Memory B cell (primary cell): ENCODE measurements at places on chromosomes 6 and 20.
A peak's percentile ranks its signal among the peaks of the same experiment; 100 is the strongest.

- no peak overlapping the region for H3K27ac ChIP-seq
- H3K36me3 ChIP-seq: peaks cover 13% of the 10 kb centered on the region
- H3K27me3 ChIP-seq: no peaks in the 10 kb centered on the region
- no peak for DNase-seq
- no peaks in the 10 kb centered on the region for H3K4me1 ChIP-seq
Measured at GRCh38 chr20:15976047-15976736, 597.1 kb downstream of the KIF16B start.

GRCh38 chr6:24054388-24054787, 71.6 kb upstream of the NRSN1 start:
- no peaks in the 10 kb centered on the region for H3K27me3 ChIP-seq
- H3K36me3 ChIP-seq: no peaks in the 10 kb centered on the region
- no peak for DNase-seq
- no peak overlapping the region for H3K27ac ChIP-seq
- H3K4me1 ChIP-seq: no peaks in the 10 kb centered on the region

GRCh38 chr20:19110881-19111460, 101.5 kb upstream of the SLC24A3 start:
- DNase-seq: no peak
- no peak overlapping the region for H3K27ac ChIP-seq
- no peak overlapping the region for H3K4me3 ChIP-seq
- H3K36me3 ChIP-seq: no peaks in the 10 kb centered on the region
- H3K27me3 ChIP-seq: no peaks in the 10 kb centered on the region

DNA sequence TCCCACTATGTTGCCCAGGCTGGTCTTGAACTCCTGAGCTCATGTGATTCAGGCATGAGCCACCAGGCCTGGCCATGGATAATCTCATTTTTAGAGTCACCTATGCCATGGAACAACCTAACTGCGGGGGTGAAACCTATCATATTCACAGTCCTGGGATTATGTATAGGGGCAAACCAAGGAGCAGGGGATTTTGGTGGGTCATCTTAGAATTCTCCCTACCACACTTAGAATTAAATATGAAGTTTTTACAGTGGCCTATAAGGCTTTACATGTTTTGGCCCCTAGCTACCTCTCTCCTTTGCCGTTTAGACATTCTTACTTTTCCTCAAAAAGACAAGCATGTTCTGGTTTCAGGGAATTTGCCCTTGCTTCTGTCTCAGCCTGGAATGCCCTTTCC, 20.6 kb upstream of the VEGFA start:
- H3K36me3 ChIP-seq: no peaks in the 10 kb centered on the region
- no peaks in the 10 kb centered on the region for H3K4me1 ChIP-seq
- no peak for DNase-seq
- H3K27ac ChIP-seq: no peak overlapping the region
- H3K27me3 ChIP-seq: peaks cover 13% of the 10 kb centered on the region

GRCh38 chr6:1631251-1631650, 21.5 kb downstream of the FOXC1 start:
- no peak for DNase-seq
- H3K36me3 ChIP-seq: peaks cover 14% of the 10 kb centered on the region
- no peaks in the 10 kb centered on the region for H3K4me1 ChIP-seq
- no peak overlapping the region for H3K4me3 ChIP-seq
- H3K27ac ChIP-seq: no peak overlapping the region

- no peak for DNase-seq
- peak overlapping the region; percentile 87 for H3K27ac ChIP-seq
- no peaks in the 10 kb centered on the region for H3K27me3 ChIP-seq
- H3K4me1 ChIP-seq: peaks cover 51% of the 10 kb centered on the region
Measured at GRCh38 chr6:53287336-53288225, 61.2 kb downstream of the ELOVL5 start.

DNA sequence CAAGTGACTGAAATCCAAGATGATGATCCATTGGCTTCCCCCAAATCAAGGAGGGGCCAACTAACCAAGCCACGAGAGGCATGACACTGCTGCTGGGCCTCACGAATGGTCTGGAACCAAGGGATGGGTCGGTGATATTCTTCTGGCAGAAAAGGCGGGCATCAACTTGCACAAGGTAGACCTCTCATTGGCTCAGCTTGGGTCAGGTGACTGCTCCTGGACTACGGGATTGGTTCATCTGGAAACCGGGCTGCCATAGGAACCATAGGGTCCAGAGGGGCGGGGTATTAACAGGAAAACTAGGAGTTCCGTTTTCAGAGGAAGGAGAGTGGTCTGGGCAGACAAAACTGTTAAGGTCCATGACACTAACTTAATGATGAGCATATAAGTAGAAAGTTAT, 100.9 kb downstream of the TFAP2C start:
- H3K4me1 ChIP-seq: no peaks in the 10 kb centered on the region
- no peak overlapping the region for H3K27ac ChIP-seq
- H3K36me3 ChIP-seq: no peaks in the 10 kb centered on the region
- H3K4me3 ChIP-seq: no peak overlapping the region
- no peak for DNase-seq
- H3K27me3 ChIP-seq: peaks cover 2% of the 10 kb centered on the region

GRCh38 chr20:58514321-58515232, 622 bp downstream of the APCDD1L start:
- H3K4me3 ChIP-seq: no peak overlapping the region
- DNase-seq: no peak
- no peaks in the 10 kb centered on the region for H3K36me3 ChIP-seq
- no peak overlapping the region for H3K27ac ChIP-seq
- H3K4me1 ChIP-seq: peaks cover 3% of the 10 kb centered on the region

- DNase-seq: no peak
- peaks cover 16% of the 10 kb centered on the region for H3K36me3 ChIP-seq
- H3K27me3 ChIP-seq: no peaks in the 10 kb centered on the region
- peak overlapping the region; percentile 54 for H3K27ac ChIP-seq
- peak overlapping the region; percentile 35 for H3K4me3 ChIP-seq
Measured at GRCh38 chr6:41051873-41052272, 1.1 kb upstream of the APOBEC2 start.

DNA sequence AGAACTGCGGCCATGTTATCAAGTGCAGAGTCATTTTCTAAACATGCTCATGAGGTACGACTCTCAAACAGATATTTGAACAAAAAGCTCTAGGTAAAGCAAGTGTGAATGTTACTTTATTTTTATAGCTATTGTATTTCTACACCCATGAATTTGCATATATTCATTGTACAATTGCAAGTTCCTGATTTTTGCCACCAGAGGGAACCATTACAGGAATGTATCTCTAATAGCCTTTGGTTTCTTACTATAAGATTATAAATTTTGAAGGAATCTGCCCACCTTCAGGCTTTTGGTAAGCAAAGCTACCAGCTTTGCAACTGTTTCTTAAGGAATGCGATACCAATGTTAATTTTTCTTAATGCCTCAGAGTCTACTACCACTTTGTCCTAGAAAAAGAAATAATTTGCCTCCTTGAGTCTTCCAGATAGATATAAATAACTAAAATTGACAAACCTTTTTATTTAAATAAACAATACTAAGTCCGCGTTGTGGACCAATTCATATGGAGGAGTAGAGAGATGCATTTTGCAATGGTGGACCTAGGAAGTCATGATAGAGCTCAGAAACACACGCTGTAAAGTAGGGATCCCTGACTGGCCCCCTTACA, 125.4 kb upstream of the SAMD5 start:
- peaks cover 20% of the 10 kb centered on the region for H3K36me3 ChIP-seq
- no peak overlapping the region for H3K27ac ChIP-seq
- H3K4me1 ChIP-seq: no peaks in the 10 kb centered on the region
- H3K4me3 ChIP-seq: no peak overlapping the region

DNA sequence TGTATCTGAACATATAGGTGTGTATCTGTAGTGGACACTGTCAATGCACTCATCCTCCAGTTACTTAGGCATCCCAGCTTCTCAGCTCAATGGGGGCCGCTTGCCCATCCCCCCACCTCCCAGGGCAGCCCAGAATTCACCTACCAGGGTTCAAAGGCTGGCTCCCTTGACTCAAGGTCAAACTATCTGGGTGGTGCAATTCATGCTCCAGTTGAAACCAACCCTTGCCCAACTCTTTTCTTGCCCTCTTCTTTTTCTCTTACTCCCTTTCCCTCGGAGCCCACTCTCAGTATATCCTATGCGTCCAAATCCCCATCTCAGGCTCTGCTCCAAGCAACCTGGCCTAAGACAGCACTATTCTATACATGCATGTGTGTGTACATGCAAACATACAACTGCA, 127.4 kb downstream of the BCAS1 start:
- H3K36me3 ChIP-seq: no peaks in the 10 kb centered on the region
- H3K27me3 ChIP-seq: no peaks in the 10 kb centered on the region
- H3K4me1 ChIP-seq: peaks cover 38% of the 10 kb centered on the region
- peak overlapping the region; percentile 93 for H3K27ac ChIP-seq
- no peak for DNase-seq

- no peaks in the 10 kb centered on the region for H3K4me1 ChIP-seq
- H3K4me3 ChIP-seq: no peak overlapping the region
- H3K36me3 ChIP-seq: no peaks in the 10 kb centered on the region
- DNase-seq: no peak
- no peaks in the 10 kb centered on the region for H3K27me3 ChIP-seq
Measured at GRCh38 chr6:22653980-22654610, 84.7 kb downstream of the HDGFL1 start.

DNA sequence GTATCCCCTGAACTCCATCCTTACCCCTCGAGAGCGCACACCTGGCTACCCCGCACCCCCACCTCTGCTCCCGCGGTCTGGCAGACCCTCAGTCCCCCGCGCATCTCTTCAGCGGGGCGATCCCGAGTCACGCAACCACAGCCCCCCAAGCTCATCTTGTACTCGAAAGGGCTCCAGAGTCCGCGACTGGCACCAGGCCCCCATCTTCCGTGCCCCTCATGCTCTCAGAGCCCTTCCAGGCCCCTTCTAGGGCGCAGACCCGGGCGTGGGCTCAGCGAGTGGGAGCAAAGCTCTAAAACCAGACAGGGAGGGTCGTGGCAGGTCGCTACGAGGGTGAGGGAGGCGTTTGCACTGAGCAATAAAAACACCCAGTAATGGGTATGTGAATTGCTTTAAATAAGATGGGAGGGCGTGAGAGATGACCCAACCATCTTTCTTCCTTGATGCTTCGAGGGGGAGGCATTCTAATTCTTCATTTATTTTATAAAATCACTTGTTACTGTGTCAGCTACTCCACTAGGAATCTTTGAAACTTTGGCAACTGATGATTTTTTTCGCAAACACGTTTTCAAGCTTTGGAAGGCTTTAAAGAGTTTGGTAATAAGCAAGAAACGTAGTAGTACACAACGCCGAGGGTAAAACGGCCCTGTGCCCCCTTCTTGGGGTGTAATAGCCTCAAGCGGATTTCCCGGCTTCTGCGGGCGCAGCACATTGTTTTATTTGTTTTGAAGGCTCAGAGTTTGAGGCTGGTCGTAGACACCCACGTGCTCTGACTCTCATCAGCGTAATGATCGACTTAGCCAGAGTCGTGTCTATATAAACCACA, 42.6 kb upstream of the SUPT3H start:
- H3K4me3 ChIP-seq: peak overlapping the region; percentile 72
- H3K4me1 ChIP-seq: peaks cover 37% of the 10 kb centered on the region
- peak; percentile 19 for DNase-seq
- H3K27ac ChIP-seq: peak overlapping the region; percentile 17

GRCh38 chr20:37414224-37415035, 68.5 kb downstream of the SRC start:
- no peak overlapping the region for H3K27ac ChIP-seq
- peaks cover 5% of the 10 kb centered on the region for H3K4me1 ChIP-seq
- H3K27me3 ChIP-seq: peaks cover 6% of the 10 kb centered on the region
- DNase-seq: no peak
- no peaks in the 10 kb centered on the region for H3K36me3 ChIP-seq

DNA sequence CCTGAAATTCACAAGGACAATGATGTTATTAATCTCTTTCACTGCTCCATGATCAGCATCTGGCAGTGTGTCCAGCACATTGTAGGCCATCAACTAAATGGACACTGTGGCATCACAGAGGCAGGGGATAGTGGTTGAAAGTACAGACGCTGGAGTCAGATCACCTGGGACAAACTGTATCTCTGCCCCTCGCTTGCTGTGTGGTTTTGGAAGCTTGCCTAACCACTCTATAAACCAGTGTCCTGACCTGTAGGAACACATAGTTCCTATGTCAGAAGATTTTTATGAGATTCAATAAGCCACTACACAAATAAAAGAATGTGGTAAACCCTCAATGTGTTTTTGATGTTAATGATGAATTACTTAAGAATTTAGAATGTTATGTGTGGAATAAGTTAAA, 219.3 kb upstream of the RNF217 start:
- no peaks in the 10 kb centered on the region for H3K27me3 ChIP-seq
- H3K27ac ChIP-seq: no peak overlapping the region
- DNase-seq: no peak
- H3K4me3 ChIP-seq: no peak overlapping the region
- no peaks in the 10 kb centered on the region for H3K36me3 ChIP-seq

DNA sequence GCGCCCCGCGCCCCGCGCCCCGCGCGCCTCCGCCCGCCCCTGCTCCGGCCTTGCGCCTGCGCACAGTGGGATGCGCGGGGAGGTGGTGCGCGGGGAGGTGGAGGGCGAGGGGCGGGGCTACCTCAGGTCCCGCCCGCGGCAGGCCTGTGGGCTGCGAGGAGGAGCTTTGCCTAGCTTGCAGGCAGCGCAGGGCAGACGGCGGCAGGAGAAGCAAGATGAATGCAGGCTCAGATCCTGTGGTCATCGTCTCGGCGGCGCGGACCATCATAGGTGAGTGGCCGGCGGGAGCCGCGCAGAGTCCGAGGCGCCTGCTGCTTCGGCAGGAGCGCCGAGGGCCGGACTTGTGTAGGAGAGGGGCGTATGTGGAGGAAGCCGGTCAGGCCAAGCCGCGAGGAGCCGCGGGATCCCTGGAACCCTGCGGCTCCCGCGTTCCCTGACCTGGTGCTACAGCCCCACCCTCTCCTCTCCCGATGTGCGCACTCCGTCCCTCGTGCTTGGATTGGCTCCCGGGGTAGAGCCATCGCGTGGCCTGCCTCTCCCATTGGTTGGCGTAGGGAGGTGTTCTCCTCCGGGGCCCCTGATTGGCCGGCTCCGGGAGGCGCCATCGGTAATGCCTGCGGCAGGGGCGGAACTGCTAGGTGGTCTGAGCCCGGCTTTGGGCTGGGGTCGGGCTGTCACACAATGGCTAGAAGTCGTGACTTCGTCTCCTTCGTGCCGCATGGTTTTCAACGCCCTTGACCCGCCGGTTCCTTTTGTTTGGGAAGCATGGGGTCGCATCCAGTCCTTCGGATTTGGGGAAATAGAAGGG, at the start of gene ACAT2:
ACAT2 (plus strand) TSS at position 173 of the 808 bp plus-strand sequence; CDS start at position 216, 43 bp downstream.
- peak within 1 kb of the TSS; percentile 96 for H3K27ac ChIP-seq
- peaks cover 13% of the 10 kb centered on the region for H3K36me3 ChIP-seq
- H3K27me3 ChIP-seq: no peaks in the 10 kb centered on the region
- DNase-seq: peak; percentile 81
- H3K4me1 ChIP-seq: peaks cover 24% of the 10 kb centered on the region
- peak within 1 kb of the TSS; percentile 91 for H3K4me3 ChIP-seq

DNA sequence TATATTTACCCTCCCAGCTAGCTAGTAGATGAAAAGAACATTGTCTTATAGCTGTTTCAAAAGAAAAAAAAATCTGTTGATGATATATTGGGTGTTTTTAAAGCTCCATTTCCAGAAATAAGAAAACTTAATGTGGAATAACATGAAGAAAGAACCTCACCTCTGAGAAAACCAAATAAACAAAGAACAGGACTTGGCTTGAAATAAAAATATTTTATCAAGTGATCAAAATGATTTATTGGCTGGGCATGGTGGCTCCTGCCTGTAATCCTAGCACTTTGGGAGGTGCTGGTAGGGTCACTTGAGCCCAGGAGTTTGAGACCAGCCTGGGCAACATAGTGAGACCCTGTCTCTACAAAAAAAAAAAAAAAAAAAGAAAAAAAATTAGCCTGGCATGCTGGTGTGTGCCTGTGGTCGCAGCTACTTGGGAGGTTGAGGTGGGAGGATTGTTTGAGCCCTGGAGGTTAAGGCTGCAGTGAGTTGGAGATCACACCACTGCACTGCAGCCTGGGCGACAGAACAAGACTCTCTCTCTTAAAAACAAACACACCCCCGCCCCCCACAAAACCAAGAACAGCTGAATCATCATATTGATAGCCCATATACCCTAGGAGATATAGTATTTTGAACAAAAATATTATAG, 7.9 kb downstream of the RNF24 start:
- H3K4me3 ChIP-seq: no peak overlapping the region
- H3K4me1 ChIP-seq: no peaks in the 10 kb centered on the region
- no peaks in the 10 kb centered on the region for H3K27me3 ChIP-seq
- H3K36me3 ChIP-seq: peaks cover 4% of the 10 kb centered on the region
